ENCODE measurements at places on chromosomes 5 and 9.

GRCh38 chr9:91417602-91418214, 5.9 kb downstream of the NFIL3 start:
- DNase-seq: no peak

GRCh38 chr5:173246135-173246495, 11.1 kb upstream of the NKX2-5 start:
- no peak for DNase-seq

DNA sequence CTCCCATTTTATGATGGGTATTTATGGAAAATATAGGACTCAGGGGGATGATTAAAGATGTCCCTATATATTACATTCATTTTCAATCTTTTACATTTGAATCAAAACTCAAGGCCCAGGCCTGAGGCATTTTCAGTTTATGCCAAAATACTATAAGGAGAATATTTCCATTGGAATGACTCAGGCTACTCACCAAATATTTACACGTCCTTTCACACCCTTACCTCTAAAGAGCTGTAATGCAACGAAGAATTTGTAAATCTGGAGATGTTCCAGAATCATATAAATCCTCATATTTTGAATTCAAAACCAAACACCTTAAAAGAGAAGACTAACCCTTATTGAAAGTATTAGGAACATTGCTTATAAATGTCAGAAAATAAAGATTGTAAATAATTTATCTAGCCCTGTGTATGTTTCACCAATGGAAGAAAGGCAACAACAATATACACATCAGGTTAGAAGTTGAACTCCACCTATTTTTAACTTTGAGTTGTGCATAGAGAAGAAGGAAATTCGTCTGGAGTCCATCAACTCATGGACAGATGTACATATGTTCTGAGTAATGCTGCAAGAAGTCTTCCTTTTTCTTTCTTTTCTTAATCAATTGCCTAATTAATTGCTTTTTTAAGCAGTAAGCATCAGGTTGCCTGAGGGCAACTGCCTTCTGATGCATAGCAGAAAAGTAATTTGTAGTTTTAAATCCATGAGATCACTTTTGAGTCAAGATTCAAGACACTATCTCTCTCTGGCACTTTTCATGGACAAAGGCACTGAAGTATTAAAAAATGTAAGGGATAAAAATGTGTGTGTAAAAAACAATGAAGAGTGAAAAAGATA, 579.3 kb upstream of the RGMB start:
- no peak for DNase-seq

DNA sequence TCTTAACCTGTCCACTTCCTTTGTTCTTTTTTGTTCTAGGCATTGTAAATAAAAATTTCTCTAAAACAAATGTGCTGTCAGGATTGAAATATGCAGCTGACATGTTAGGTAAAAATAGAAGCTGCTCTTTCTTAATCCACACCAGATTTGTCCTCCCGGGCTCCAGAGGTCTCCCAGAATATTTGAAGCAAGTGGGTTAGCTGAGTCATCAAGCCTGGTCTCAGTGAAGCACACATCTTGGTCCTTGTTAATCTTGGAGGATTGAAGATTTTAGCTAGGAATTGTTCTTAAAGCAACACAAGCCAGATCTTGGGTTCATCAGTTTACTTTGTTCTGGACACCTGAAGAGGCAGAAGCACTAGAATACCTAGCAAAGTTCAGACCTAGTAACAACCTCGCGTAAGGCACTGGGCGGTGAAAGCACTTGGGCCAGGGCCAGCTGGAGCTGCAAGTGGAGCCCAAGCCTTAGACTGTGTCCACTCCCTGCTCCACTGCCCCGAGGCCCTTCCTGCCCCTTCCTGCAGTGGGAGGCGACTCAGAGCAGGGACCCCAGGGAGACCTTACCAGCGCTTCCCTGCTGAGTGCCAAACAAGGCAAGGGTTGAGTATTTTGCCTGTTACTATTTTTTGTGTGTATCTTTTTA, 36.5 kb downstream of the HABP4 start:
- peak; percentile 88 for DNase-seq

DNA sequence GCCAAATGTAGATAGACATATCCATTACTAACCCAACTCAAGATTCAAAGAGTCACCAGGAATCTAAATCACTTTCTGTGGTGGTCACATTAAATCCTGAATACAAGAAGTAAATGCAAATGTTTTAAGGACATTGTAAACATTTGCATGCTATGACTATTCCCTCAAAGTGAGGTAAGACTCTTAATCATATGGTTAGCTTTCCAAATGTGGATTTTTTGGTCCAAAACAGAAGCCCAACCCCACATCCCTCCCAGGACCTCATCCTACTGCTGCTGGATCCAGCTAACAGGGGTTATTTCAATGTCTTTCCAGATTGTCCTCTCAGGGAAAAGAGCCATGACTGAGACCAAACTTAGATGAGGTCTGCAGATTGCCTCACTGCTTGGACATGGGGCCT, 228.1 kb upstream of the PANK3 start:
- peak; percentile 38 for DNase-seq

GRCh38 chr9:81729135-81729534, 39.8 kb upstream of the TLE1 start:
- DNase-seq: no peak

- peak; percentile 84 for DNase-seq
Measured at GRCh38 chr5:142053426-142054151, 40.8 kb upstream of the GNPDA1 start.

DNA sequence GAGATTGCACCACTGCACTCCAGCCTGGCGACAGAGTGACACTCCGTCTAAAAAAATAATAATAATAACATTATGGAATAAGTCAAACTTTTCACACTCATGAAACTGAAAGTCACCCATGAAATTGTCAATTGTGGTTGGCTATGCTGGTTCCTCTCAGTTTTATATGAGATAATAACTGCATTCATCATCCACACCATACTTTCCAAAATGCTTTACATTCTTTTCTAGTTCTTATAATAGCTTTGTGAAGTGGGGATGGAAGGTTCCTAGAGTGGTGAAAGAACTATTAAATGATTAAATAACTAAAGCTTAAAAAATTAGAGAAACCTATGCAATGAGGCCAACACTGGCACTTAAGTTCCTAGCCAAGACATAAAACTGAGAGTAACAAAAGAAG, 12.6 kb upstream of the ASPN start:
- DNase-seq: peak; percentile 77

GRCh38 chr5:130605234-130605633, 559.8 kb downstream of the HINT1 start:
- DNase-seq: no peak

GRCh38 chr5:177446200-177447065, at the start of gene PRR7:
Gene PRR7 (plus strand): TSS chr5:177446814. CDS start chr5:177455068, 8,254 bp downstream.
- peak; percentile 74 for DNase-seq

DNA sequence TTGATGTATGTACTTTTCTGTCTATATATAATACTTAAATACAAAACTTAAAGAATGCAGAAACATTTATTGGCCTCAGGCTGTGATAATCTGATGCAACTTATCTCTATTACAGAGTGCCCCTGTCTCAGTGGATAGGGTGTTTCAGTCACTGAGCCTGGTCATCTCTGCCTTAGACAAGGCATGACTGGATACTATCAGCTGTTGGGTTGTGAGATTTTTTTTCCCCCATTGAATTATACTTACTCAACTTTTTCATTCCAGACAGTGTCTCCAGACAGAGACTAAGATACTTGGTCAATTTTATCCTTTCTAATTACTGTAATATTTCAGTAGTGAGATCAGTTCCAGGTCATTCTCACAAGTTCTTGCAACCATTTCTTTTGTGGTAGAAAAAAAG, 26.7 kb downstream of the XRCC4 start:
- peak; percentile 65 for DNase-seq

DNA sequence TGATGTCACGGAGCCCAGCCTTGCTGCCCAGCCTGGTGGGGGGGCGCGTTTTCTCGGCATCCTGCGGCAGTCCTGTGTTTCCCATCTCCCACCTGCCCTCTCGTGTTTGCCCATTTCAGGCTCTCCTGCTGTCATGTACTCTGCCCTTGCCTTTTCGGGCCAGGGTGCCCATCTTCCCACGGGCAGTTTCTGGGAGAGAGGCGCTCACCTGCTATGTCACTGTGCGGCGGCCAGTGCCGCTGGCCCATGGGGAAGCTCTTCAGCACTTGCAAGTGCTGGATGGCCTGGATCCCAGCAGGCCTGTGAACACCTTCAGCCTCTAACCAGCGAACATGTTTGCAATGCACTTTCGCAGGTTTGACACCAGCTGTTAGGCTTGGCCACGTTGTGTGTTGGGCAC, 33.5 kb downstream of the SRD5A1 start:
- DNase-seq: no peak

GRCh38 chr5:107337281-107337680, 333.5 kb downstream of the EFNA5 start:
- no peak for DNase-seq

DNA sequence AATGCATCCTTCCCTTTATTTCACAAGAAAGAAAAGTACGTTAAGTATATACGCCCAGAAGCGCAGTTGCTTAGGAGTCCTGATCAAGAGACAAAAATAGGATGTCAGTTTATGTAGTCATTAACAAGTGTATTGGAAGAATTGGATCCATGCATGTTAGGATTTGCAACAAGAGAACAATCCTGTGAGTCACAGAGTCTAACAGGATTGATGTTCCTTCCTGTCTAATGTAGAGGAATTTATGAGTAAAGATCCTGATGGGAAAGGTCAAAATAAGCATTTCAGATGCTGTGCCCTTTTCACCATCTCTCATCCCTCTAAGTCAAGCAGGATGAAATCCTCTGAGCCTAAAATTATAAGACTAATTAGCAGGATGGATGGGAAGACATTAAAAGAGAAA, 406.0 kb upstream of the GRIA1 start:
- no peak for DNase-seq

GRCh38 chr9:117317192-117317591, 97.7 kb downstream of the ASTN2 start:
- no peak for DNase-seq

GRCh38 chr9:21559402-21560280, 77.5 kb upstream of the IFNE start:
- DNase-seq: peak; percentile 63

DNA sequence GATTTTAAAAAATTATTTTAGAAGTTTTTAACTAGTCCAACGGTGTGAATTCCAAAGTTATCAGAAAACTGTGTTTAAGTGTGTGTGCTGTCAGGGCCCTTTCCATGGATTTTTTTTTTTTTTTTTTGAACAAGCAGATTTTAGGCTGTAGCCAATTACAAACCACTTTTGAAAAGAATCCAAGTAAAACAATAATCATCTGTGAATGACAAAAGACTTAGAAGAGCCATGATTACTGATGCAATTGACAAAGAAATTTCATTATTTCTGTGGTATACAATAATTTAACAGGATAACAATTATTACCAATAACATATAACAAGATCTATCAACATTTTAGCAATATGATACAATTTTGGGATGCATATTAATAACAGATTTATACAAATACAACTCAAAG, 16.2 kb upstream of the PAIP1 start:
- peak; percentile 86 for DNase-seq

DNA sequence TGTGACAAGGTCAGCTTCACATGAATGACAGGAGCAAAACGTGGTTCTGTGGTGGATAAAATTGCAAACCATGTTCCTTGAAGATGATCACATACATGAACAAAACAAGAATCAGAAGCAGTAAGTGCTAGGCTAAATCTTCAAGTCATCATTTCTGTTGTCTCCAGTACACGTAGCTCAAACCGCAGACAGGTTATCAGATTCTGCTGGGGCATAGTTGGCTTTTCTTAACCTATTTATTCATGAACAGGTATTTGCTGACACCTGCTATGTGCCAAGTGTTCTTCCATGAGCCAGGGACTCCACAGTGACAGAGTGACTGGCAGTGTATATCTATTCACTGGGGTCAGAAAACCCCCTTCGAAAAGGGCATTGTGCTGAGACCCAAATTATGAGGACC, 20.8 kb downstream of the MFAP3 start:
- no peak for DNase-seq

DNA sequence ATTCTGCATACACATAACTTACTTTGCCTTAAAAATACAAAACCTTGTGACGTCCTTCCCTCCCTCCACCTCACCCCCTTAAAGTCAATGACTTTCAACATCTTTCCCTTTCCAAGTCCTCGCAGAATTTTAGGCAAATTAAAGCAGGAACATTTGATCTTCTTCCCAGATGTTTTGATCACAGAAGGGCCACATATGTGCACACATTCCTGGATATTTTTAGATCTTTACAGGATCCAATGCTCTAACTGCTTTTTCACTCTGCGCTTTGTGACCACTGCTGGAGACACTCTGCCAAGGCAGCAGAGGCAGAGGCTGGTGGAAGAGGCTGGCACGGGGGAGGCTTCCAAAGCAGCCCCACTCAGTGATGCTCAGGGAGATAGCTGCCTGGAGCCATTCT, 130.7 kb downstream of the SEC61B start:
- DNase-seq: peak; percentile 42

DNA sequence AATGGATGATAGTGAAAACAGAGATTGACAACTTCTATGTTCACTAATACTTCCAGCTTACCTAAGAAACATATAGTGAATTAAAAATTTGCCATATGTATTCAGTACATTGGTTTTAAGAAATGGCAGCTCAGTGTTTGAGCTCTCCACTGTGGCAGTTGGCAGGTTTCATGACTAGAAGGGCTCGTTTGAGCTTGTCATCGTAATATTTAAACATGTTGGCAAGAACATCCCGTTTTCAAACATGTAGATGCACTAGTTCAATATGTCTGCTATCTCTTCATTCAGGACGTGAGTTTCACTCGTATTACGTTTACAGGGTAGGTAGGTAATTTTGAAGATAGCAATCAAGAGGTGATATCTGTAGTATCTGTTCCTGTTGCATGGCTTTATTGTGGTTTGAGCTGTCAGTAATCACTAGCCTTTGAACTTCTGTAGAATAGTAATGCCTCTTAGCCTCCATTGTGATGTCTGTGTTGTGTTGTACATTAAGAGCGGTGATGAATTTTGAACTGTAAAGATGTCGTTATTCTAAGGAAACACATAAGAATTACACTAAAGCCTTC, 74.8 kb downstream of the NLN start:
- DNase-seq: no peak

- DNase-seq: peak; percentile 94
Measured at GRCh38 chr9:115118879-115119218, 892 bp upstream of the TNC start.

DNA sequence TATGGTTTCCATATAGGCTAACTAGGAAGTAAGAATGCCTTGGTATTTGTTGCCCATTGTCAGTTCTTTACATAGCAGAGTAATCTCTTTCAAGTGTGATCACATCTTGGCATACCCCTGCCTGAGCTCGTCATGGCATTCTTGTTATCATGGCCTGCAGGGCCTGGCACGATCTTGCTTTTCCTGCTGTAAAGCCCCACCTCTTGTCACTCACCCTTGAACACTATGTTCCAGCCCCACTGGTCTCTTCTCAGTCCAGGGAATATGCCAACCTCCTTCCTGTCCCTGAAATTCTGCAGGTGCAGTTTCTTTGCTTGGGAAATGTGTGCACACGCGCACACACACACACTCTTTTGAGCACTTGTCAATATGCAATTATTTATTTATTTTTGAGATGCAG, 250.2 kb upstream of the DMRT1 start:
- no peak for DNase-seq

DNA sequence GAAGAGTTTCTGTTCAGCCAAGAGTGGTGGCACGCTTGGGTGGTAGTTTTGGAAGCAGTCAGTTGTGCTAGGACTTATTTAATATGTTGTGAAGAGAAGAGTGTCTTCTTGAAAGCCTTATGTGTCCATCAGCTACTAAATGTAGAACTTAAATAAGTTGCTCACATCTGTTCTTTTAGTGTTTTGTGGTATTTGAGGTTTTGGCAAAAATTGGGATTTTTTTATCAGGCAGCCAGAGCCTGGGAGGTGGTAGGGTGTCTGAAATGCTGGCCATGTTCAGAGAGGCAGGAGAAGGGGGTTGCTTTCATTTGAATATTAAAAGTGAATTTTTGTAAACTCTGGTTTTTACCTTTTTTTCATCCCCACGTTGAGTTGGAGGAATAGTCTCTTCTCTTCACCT, 24.2 kb upstream of the ZBTB34 start:
- peak; percentile 20 for DNase-seq

- no peak for DNase-seq
Measured at GRCh38 chr5:133938929-133939328, 29.5 kb downstream of the C5orf15 start.
